ENCODE measurements at places on chromosomes 12 and 14. TPM values are rescaled to one million over a fixed set of nuclear protein-coding genes. Genes with fewer than 3 reads are reported as not detected.

PLEK2 gene
- total RNA-seq: 18.6 TPM

CNTN1 gene
- total RNA-seq: 3.6 TPM

CPNE8 gene
- total RNA-seq: 6.5 TPM

ADAM20 gene
- 0.68 TPM for total RNA-seq

CIROP gene
- total RNA-seq: 0.12 TPM

CRIP1 gene
- total RNA-seq: 7.7 TPM

KERA gene
- total RNA-seq: not detected

CCDC38 gene
- not detected for total RNA-seq

RD3L gene
- total RNA-seq: not detected

MUCL1 gene
- total RNA-seq: not detected

Measured in smooth muscle cell of the coronary artery (primary cell).